ENCODE measurements at places on chromosomes 13 and 19.
A peak's percentile ranks its signal among the peaks of the same experiment; 100 is the strongest.

GRCh38 chr13:54775501-54776191 lies 1747.0 kb downstream of the OLFM4 start:
- DNase-seq = no peak

GRCh38 chr13:73111331-73111730 lies 52.5 kb downstream of the KLF5 start:
- no peak for DNase-seq

DNA sequence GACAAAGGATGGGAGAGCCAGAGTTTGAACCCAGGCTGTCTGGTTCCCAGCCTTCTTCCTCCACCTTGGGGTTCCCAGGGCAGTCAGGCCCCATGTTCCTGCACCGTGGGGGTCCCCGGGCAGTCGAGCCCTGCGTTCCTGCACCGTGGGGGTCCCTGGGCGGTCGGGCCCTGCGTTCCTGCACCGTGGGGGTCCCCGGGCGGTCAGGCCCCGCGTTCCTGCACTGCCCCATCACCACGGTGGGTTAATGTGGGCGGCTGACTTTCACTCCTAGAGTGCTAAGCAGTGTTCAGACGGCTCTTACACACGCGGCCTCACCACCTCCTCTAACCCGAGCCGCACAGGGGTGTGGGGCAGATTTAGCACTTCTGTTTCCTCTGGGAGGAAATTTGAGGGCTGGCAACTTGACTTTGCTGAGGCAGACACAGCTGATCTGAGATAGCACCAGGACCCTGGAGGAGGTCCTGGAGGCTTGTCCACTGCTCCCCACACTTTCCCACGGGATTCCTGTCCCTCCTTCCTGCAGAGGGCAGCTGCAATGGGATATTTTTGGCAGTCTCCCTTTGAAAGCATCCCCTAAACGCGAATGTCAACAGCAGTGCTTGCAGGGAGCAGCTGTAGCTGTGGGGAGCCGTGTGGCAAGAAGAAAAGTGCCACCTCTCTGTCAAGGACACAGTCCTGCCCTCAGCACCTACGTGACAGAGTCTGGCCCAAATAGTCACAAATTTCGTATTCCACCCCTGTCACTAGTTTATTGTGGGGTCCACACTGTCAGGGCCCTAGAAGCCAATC lies 239.4 kb downstream of the TEX29 start:
- no peak for DNase-seq

DNA sequence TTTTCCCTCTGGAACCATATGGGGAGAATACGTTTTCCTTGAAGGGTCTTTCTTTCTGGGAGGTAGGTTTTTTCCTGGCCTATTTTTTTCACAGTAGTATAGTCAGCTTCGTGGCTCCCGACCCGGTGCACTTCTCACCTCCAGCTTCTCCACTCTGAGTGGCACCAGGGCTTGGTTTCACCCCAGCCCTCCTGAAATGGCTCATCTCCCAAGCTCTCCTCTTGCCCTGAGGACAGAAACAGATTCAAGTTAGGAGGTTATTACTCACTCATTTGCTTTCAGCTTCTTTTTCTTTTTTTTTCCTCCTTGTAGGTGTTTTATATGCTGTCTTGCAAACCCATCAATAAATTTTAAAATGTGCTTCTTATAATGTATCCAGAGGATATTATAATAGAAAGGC lies 199.3 kb downstream of the RFC3 start:
- no peak for DNase-seq

- DNase-seq = no peak
These were observed 29.0 kb upstream of the CEBPG start for GRCh38 chr19:33344573-33344925.

DNA sequence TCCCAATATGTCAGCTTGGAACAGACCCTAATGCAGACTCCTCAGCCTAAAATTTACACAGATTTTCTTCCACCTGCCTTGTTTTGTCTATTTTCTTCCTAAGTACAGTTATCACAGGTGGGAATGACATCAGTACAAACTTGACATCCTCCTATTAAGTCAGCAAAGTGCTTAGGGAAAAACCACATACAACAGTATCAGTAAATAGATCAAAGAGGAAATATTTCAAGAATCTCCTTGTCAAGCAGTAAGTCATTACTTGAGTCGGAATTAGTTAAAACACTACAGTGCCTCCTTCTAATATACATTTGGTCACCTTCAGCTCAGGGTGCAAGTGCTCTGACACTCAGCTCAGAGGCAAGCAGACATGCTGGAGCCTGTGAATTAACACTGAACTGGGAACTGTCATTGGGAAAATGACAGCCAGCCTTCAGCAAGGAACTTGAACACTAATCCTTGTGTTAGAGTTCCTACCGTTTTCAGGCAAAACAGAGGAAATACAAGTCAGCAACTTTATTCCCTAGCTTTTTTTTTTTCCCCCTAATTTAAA lies 394.3 kb upstream of the HTR2A start:
- DNase-seq = no peak

DNA sequence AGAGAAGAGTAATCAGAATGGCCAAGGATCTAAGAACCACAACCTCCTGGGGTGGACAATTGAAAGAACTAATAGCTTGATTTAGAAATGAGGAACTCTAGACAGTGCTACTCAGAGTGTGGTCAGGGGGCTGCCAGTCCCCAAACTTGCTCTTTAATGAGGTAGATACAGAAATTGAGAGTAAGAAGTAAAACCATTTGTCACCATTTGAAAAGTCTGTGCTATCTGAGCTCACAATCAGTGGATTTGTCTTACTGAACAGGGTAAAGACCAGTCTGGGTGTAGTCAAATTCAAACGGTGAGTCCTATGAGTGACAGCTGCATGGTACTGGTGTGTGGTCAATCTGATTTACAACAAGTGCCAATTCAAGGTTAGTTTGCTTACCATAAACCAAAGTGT lies 118.9 kb downstream of the KL start:
- DNase-seq = no peak

DNA sequence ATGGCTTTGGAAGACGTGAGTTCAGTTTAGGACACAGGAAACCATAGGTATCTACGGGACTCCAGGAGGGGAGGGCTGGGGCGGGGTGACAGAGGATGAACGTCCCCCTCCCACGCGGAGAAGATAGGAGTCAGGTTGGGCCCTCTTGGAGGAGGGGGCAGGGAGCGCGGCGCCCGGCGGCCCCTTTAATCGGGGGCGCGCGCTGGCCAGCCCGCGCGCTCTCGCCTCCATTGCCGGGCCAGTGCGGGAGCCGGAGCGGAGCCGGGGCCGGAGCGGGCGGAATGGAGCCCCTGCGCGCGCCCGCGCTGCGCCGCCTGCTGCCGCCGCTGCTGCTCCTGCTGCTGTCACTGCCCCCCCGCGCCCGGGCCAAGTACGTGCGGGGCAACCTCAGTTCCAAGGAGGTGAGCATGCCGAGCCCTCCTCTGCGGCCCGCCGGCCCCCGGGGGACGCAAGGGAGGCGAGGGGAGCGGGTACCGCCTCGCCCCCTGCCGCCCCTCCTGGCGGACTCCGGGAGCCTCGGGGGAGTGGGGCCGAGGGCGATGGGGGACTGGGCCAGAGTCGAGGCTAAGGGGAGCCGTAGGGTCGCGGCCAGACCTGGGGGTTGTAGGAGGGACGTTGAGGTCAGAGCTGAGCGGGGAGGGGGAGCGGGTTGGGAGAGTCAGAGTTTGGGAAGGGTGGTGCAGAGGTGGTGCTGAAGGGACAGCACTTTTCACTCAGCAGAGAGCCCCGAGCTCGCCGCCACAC lies at the start of gene TMEM145:
TSS of gene TMEM145 (plus strand) at position 214 of the 744 bp plus-strand sequence. CDS start at position 282, 68 bp downstream.
- no peak for DNase-seq

DNA sequence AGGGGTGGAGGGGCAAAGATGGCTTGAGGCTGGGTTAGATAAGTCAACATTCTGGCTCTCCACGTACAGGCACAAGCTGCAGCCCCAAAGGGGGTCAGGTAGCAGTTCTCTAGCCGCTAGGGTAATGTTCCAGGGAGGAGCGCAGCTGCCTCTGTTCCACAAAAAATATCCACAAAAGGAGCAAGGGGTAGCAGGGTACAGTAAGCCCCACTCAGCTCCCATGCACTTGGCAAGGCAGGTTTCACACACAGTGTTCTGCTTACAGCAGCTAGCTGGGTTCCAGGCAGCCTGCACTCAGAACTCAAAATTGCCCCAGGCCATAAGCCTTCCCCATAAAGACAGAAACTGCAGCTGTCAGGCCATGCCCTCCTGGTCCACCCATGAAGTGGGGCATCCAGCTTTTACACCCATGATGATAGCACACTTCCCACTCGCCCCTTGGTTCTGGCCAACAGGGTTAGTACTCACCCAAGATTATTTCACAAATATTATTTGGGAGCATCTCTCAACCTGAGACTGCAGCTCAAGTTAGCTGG lies 130.0 kb downstream of the CYSLTR2 start:
- DNase-seq = no peak

DNA sequence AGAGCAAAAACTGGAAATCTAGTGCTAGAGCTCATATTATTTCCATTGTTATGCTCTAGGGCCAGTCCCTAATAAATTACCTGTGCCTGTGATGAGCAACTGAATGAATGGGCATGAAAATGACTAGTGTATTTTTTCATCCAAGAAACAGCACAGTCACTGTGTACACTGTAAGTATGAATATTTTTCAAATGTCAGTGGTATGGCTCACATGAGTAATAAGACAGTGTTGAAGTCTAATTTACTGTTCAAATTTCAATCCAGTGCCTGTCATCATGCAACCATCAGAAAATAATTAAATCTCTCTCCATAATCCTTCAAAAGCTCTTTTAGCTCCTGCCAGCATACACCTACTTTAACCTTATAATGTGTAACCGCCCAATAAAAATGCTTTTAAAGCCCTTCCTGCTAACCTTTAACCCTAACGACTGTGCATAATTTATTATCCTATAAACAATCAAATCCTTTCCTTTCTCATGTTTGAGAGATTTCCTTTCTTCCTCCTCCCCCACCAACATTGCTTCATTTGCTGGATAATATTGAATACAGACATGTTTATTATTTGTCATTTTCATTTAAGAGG lies 378.3 kb downstream of the GPC5 start:
- no peak for DNase-seq

DNA sequence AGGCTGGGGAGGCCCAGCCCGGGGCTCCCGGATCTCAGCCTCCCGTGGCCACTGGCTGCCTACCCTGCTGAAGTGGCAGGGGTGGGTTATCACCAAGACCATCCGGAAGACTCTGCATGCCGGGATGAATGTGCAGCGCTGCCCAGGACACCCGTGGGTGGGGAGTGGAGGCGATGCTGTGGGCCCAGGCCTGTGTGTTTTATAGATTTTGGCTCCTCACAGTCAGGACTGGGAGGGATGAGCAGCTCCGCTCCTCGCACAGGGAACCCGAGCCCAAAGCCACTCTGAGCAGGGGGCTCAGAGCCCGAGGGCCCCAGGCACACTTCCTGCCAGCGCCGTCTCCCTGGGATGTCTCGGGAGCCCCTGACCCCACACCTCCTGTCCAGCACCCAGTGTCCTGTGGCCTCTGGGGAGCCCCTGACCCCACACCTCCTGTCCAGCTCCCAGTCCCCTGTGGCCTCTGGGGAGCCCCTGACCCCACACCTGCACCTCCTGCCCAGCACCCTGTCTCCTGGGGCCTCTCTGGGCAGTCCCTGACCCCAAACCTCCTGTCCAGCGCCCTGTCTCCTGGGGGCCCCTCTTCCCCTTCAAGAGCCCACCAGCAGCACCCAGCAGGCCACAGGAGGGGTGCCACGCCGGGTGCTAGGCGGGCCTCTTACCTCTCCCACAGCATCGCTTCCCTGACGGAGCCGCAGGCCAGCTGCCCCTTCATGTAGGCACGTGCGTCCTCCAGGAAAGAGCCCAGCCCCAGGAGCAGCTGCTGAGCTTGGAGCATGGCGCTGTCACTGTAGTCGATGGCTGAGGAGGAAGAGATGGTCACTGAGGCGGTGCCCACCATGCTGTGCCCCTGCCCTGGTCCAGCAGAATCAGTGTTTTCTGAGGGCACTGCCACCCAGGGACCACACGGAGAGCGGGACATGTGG lies 31.4 kb downstream of the NAXD start:
- DNase-seq = no peak

GRCh38 chr13:42969565-42970172 lies 22.4 kb downstream of the EPSTI1 start:
- peak; percentile 47 for DNase-seq

GRCh38 chr19:34759218-34759917 lies 13.6 kb downstream of the ZNF599 start:
- DNase-seq = no peak

DNA sequence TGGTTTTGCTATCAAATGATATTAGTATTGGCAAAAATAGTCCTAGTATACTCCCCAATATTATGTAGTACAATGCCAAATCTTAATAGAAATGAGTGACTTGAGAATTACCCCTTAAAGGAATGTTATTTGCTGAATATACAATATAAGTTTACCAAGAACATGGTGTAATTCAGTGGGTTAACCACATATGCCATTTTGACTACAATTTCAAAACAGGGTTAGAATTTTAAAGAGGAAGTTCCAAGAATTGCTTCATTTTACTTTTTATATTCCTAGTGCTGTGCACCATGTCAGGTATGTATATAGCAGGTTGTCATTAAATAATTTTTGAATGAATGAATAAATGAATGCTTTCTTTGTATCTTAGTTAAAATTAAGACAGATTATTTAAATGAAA lies 66.3 kb downstream of the LMO7 start:
- no peak for DNase-seq

DNA sequence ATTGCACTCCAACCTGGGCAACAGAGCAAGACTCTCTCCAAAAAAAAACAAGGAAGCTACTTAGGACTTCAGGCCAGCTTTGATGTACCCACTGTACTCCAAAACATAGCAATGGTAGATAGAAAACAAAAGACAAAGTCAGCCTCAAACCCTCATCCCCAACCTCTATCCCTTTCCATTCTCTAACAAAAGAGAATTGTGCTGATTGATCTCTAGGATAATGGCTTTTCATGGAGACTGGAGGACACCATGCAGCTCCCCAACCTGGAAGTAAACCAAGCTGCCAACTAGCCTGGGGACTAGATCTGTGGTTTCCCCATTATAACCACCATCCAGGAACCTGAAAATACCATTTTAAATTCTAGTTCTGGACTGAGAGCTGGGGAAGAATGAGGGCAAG lies 4.3 kb upstream of the ZDHHC20 start:
- no peak for DNase-seq

DNA sequence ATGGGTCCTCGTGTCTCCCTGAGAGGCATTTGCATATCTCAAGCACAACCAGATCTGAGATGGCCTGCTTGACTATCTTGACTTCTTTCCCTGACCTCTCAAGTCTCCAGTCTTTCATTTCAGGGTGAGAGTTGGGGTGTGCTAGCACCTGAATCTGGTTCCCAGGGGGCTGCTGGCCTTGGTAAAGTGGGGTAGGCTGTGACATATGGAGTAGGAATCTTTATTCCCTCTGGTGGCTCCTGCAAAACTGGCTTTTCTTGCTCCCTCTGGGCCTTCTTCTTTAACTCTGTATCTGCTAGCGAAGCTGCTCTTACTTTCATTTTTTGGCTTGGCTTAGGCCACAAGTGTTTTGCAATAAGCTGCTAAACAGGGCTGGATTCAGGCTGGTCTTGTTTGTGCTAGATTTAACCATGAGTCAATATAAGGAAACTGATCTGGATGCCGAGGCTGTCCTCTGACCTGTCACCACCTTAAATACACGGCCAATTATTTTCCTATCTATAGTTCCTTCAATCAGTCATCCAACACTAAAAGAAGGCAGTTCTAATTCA lies 42.3 kb downstream of the ZNF493 start:
- DNase-seq = no peak
